ENCODE measurements at places on chromosomes 11 and 22. TPM values are rescaled to one million over a fixed set of nuclear protein-coding genes. Genes with fewer than 3 reads are reported as not detected.
A peak's percentile ranks its signal among the peaks of the same experiment; 100 is the strongest.

DNA sequence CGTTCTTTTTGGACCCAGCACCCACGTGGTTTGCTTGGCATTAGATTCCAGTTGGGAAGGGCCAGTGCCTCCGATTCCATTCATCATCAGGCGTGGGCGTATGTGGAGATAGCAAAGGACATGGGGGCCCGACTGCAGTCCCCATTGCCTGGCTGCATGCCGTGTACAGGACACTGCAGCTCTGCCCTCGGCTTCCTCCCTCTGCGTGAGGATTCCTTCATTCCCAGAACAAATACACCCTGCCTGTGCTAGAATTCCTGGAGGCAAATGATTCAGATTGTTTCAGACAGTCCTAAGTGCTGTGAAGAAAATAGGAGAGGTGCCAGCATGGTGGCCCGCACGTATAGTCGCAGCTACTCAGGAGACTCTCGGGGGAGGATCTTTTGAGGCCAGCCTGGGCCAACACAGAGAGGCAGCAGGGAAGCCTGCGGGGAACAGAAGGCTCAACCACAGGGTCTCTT is 15.4 kb downstream of the DERL3 start:
- no peak for DNase-seq

The AIFM3 gene
- polyA plus RNA-seq, result 1.5 TPM

The HTATIP2 gene
- polyA plus RNA-seq, result 3.2 TPM

The OR4S2 gene
- not detected for polyA plus RNA-seq

DNA sequence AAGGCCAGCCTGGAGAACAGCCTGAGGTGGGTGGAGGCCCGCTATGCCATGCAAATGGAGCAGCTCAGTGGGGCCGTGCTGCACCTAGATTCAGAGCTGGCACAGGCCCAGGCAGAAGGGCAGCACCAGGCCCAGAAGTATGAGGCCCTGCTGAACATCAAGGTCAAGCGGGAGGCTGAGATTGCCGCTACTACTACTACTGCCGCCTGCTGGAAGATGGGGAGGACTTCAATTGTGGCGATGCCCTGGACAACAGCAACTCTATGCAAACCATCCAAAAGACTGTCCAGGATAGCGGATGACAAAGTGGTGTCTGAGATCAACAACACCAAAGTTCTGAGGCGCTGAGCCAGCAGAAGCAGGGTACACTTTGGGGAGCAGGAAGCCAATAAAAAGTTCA is 3.1 kb upstream of the TMEM218 start:
- DNase-seq, result no peak

DNA sequence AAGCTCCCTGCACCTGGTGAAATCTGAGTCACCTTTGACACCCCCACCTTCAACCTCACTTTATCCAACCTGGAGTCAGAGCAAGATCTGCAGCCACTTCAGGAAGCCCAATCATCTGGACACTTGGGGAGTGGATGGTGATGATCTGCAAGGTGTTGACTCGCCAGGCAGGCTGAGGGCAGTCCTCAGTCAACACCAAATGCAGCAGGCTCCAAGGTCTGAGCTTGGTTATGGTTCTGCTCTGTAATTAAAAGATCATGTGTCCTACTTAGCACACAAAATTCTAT is 446.9 kb downstream of the BRD1 start:
- DNase-seq, result no peak

- DNase-seq, result no peak
Observed at GRCh38 chr11:117000014-117000737, 98.1 kb downstream of the SIK3 start.

DNA sequence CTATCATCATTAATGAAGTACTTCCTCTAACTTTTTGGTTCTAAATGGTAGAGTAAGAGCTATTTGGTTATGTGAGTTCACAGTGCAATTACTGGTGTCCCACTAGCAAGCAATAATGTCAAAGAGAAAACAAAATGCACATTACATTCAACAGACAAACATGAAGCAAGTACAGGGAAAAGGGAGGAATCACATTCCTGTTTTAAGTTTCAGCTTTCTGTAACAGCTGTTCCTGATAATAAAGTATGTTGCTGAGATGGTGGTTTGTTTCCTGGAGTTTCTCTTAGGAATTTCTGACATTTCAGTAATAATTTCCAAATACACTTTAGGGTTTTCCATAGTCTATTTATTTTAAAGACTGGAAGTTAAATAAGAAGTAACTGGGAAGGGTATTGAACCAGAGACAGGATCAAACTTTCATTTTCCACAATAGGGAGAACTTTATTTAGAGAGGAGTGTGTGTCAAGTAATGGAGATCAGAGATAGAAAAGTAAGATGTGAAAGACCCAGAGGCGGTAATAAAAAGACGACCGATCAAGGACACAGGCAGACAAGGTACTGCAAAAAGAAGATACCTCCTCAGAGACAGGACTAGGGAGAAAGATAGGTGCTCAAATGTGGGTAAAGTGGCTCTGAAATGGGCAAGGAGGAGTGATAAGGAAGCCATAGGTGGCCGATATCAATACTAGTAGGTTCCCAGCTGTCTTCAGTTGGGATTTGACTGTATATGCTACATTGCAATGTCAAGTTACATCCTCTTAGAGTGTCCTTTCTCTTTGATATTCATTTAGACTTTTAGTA is 20.8 kb upstream of the CLNS1A start:
- DNase-seq, result peak; percentile 4

The CCDC157 gene
- 6.6 TPM for polyA plus RNA-seq

The DCDC1 gene
- 6.3 TPM for polyA plus RNA-seq

DNA sequence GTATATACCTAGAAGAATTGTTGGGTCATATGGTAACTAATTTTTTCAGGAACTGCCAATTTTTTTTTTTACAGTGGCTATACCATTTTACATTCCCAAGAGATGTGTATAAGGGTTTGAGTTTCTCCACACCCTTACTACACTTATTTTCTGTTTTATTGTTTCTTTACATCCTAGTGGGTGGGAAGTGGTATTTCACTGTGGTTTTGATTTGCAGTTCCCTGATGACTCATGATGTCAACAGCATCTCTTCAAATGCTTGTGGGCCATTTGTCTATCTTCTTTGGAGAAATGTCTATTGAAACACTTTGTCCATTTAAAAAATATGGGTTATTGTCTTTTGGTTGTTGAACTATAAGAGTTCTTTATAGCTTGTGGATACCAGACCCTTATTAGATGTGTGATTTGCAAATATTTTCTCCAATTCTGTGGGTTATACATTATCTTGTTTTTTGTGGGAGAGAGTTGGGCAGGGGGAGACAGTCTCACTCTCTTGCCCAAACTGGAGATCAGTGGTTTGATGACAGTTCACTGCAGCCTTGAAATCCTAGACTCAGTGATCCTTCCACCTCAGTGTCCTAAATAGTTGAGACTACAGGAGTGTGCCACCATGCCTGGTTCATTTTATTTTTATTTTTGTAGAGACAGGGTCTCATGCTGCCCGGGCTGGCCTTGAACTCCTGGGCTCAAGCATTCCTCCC is 30.3 kb upstream of the PISD start:
- DNase-seq, result no peak

- DNase-seq, result peak; percentile 73
Observed at GRCh38 chr11:62400760-62401159, 18.1 kb upstream of the SCGB1A1 start.

DNA sequence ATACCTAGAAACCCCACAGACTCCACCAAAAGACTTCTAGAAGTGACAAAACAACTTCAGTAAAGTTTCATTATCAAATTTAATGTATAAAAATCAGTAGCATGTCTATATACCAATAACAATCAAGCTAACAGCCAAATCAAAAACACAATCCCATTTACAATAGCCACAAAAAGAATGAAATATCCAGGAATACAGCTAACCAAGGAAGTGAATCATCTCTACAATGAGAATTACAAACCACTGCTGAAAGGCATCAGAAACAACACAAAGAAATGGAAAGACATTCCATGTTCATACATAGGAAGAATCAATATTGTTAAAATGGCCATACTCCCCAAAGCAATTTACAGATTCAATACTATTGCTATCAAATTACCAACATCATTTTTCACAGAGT is 46.0 kb downstream of the PRCP start:
- DNase-seq, result no peak

The OR5AK2 gene
- not detected for polyA plus RNA-seq

The CD248 gene
- polyA plus RNA-seq, result 70.3 TPM

- no peak for DNase-seq
Observed at GRCh38 chr11:34891611-34892010, 24.6 kb downstream of the APIP start.

The DDI1 gene
- polyA plus RNA-seq, result not detected

The DMC1 gene
- polyA plus RNA-seq, result 4.1 TPM

DNA sequence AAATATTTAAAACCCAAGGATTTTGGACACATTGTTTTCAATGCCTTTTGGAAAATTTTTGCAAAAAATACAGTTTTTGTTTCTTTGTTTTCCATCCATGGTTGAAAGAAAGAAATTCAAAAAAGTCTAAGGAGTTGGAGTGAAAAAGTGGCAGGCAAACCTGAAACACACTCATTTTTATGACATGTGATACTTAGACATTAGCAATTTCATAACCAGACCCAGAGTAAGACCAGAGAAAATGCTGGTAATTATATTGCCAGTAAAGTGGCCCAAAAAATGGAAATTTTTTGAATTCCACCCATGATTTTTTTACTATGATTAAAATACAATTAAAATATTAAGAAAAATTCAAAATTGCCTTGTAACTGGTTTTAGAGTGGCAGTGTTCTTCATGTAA is 128.2 kb downstream of the SLC17A6 start:
- DNase-seq, result no peak

The RRM1 gene
- polyA plus RNA-seq, result 75.9 TPM

DNA sequence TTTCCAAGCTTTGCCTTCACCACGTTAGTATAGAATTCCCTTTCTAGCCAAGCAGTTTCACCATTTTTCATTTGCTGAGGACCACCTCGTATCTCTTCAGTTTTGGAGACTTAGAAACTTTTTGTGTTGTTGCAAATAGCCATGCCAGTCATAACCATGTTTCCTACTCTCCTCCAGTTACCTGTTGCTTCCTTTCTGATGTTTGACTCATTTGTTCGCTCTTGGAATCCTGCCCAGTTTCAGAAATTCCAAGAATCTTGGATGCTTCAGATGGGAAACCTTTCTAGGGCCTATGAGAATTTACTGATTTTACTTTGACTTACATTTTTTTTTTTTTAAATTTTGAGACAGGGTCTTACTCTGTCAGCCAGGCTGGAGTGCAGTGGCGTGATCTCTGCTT is 65.4 kb downstream of the PPP6R3 start:
- no peak for DNase-seq

The SYNGR1 gene
- polyA plus RNA-seq, result 27.7 TPM

DNA sequence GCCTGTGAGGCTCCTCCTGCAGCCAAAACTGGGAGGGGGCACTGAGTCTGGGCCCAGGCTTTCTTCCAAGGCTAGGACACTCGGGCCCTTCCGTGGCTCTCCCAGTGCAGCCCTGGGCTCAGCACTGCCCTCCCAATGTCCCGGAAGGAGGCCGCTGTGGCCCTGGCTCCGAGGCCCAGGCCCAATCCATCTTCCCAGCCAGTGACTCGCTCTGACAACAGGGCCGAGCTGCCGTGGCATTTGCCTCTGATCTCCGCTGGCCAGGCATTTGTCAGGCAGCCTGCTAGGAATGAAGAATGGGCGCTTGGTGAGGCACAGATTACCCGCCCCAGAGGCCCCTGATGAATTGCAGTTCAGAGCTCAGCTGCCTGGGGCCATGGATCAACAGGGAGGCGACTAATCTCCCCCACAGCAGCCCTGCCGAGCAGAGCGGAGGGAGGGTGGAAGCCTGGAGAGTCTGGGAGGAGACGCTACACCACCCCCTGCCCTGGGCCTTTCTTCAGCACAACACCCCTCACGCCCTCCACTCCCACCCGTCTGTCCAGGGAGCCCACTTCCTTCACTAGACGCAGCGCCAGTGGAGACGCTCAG is 8.3 kb downstream of the FXYD2 start:
- peak; percentile 86 for DNase-seq

- no peak for DNase-seq
Observed at GRCh38 chr11:113808931-113809330, 29.3 kb downstream of the CLDN25 start.

The PUS3 gene
- 19.9 TPM for polyA plus RNA-seq

The PRR33 gene
- polyA plus RNA-seq, result 0.25 TPM

DNA sequence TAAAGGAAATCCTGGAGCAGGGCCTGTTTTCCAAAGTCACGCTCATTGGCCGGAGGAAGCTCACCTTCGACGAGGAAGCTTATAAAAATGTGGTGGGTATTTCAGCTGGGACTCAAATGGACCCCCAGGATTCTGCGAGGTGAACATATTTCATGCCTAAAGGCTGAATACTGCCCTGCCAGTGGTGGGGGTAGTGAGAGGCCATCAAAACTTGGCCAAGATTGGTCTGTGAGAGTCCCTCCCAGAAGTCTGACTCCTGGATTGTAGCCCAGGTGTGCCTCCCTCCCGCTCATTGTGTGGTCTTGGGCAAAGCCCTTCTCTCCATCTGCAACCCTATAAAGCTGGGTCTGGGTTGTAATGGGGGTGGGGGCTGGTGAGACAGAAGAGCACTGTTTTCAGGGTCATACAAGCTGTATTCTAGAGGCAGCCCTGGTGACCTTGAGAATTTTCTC is 853 bp downstream of the HTATIP2 start:
- no peak for DNase-seq

DNA sequence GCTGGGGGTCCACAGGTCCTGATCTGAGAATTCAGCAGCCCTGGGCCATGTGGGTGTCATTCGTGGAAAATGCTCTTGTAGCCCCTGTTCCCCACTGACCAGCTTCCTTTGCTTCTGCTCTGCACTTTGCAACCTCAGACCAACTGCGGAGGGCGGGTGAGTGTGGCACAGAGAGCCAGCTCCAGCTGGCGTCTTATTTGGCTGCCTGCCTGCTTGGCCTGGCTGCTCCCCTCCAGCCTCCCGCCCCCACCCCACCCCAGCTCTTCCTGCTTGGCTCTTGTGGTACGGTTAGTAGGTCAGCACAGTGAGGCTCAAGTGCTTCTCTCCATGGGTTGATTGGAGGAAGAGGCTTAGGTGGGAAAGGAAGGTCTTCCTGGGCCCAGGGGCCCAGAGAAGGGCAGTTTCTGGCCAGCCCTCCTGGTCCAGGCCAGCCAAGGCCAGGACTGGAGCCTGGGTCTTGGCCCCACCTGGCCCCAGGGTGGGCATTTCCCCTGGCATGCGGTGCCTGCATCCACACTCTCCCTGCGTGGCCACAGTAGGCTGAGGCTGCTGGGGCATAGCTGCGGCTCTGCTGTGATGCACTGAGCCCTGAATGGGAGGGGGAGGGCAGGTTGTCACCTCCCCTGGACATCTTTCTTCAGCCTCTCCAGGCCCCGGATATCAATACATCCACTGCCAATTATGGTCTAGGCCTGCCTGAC is 26.5 kb downstream of the MYO7A start:
- no peak for DNase-seq

GRCh38 chr11:130161441-130162145 is 2.0 kb downstream of the ST14 start:
- DNase-seq, result no peak

The C11orf58 gene
- 394 TPM for polyA plus RNA-seq

DNA sequence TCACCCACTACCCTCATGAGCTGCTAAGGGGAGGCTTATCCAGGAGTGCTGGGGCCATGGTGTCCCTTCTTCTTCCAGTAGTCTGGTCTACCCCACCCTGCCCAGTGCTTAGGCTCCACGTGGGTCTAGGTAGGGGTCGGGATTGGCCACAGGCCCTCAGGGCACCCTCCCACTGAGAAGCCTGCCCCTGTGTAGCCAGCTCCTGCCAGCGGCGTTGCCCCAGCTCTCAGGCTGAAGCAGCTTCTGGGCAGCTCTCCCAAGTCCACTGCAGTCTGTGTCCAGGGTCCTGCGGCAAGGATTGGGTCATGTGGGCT is 24.0 kb upstream of the RIC3 start:
- no peak for DNase-seq

The PKNOX2 gene
- polyA plus RNA-seq, result 14.8 TPM

The ALKBH8 gene
- 12.2 TPM for polyA plus RNA-seq

All from renal pelvis (tissue), 12 donors.